MG63 (cell line): ENCODE measurements at places on chromosomes 11 and 22. TPM values are rescaled to one million over a fixed set of nuclear protein-coding genes. Genes with fewer than 3 reads are reported as not detected.

The SLC6A5 gene
- total RNA-seq = not detected in 2 replicates

The POGLUT3 gene
- total RNA-seq = 20.6 and 24.7 TPM in 2 replicates

The CCDC15 gene
- 1.5 and 3.9 TPM in 2 replicates for total RNA-seq

The FOLH1 gene
- total RNA-seq = not detected in 2 replicates

The ANKK1 gene
- not detected in 2 replicates for total RNA-seq

The OR8B4 gene
- not detected in 2 replicates for total RNA-seq

The SLC22A8 gene
- total RNA-seq = not detected in 2 replicates
